ENCODE measurements at places on chromosomes 7 and 10. TPM values are rescaled to one million over a fixed set of nuclear protein-coding genes. Genes with fewer than 3 reads are reported as not detected.

Gene MSMB
- total RNA-seq, result not detected

Gene PSD
- 11.9 TPM for total RNA-seq

Gene TWIST1
- total RNA-seq, result not detected

Gene SRRM3
- not detected for total RNA-seq

Gene SPDYE2B
- not detected for total RNA-seq

Gene TMEM196
- not detected for total RNA-seq

Gene HOXA1
- 0.44 TPM for total RNA-seq

Gene ANLN
- 0.36 TPM for total RNA-seq

Gene SPDYE3
- total RNA-seq, result not detected

Gene WDFY4
- total RNA-seq, result 8.5 TPM

Gene CXCL12
- not detected for total RNA-seq

Gene ETV1
- total RNA-seq, result not detected

Gene NODAL
- total RNA-seq, result not detected

Gene ENKUR
- total RNA-seq, result not detected

Gene NUPR2
- total RNA-seq, result not detected

Gene SFRP5
- total RNA-seq, result 13.6 TPM

Gene SAMD8
- 23.9 TPM for total RNA-seq

Gene PTPN20
- 3.8 TPM for total RNA-seq

Gene PDSS1
- 5.4 TPM for total RNA-seq

Gene PRSS37
- total RNA-seq, result not detected

Gene LRRTM3
- not detected for total RNA-seq

Gene CALHM1
- not detected for total RNA-seq

Measured in naive thymus-derived CD8-positive, alpha-beta T cell (primary cell).